Hair follicle dermal papilla cell (primary cell): ENCODE measurements at places on chromosomes 12 and 14. TPM values are rescaled to one million over a fixed set of nuclear protein-coding genes. Genes with fewer than 3 reads are reported as not detected.

The PMCH gene
- total RNA-seq, result not detected in 2 replicates

The KRT83 gene
- total RNA-seq, result not detected in 2 replicates

The C12orf43 gene
- total RNA-seq, result 12.6 and 13.8 TPM in 2 replicates

The BICDL1 gene
- not detected in 2 replicates for total RNA-seq

The RAD9B gene
- total RNA-seq, result 0.65 and 0.97 TPM in 2 replicates

The RFX4 gene
- total RNA-seq, result not detected in 2 replicates

The OTUB2 gene
- 1.9 and 2.2 TPM in 2 replicates for total RNA-seq

The NRIP2 gene
- total RNA-seq, result under 0.01 TPM in 1 of 2 replicates, not detected in the other

The PZP gene
- total RNA-seq, result not detected in 2 replicates

The CLEC1A gene
- 0.16 and 0.85 TPM in 2 replicates for total RNA-seq

The PPP4R4 gene
- 2.7 and 5.4 TPM in 2 replicates for total RNA-seq

The OR4K5 gene
- not detected in 2 replicates for total RNA-seq

The PSMA3 gene
- total RNA-seq, result 70.6 and 71.6 TPM in 2 replicates

The PCNX4 gene
- total RNA-seq, result 94.4 and 149 TPM in 2 replicates

The PRH2 gene
- total RNA-seq, result not detected in 2 replicates

The KRT71 gene
- total RNA-seq, result not detected in 2 replicates

The DBX2 gene
- total RNA-seq, result 0.12 TPM in 1 of 2 replicates, not detected in the other
